ENCODE measurements at places on chromosomes 11 and 22.

GRCh38 chr11:66981976-66982578 is 7.0 kb downstream of the C11orf86 start:
- DNase-seq = no peak
- no peak overlapping the region for H3K4me3 ChIP-seq
- H3K4me1 ChIP-seq = no peaks in the 10 kb centered on the region
- H3K27ac ChIP-seq = no peak overlapping the region
- H3K27me3 ChIP-seq = no peaks in the 10 kb centered on the region

DNA sequence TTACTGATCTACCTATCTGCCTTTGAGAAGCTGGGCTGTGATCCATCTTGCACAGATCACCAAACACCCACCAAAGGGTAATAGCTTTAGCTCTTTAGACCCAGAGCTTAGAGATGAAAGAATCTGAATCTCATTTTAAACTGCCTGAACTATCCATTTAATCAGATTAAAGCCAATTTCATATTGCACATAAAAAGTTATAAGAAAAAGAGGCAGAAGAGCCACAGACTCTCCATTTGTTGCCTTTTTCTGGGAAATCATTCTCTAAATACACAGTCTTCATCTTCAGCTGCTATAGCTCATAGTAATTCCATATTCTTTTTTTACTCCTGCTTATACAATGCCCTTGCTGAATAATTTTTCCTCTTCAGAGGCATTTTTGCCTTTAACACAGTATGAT is 271.2 kb downstream of the DLG2 start:
- H3K27ac ChIP-seq = no peak overlapping the region
- no peaks in the 10 kb centered on the region for H3K27me3 ChIP-seq
- no peaks in the 10 kb centered on the region for H3K36me3 ChIP-seq
- H3K4me1 ChIP-seq = no peaks in the 10 kb centered on the region

DNA sequence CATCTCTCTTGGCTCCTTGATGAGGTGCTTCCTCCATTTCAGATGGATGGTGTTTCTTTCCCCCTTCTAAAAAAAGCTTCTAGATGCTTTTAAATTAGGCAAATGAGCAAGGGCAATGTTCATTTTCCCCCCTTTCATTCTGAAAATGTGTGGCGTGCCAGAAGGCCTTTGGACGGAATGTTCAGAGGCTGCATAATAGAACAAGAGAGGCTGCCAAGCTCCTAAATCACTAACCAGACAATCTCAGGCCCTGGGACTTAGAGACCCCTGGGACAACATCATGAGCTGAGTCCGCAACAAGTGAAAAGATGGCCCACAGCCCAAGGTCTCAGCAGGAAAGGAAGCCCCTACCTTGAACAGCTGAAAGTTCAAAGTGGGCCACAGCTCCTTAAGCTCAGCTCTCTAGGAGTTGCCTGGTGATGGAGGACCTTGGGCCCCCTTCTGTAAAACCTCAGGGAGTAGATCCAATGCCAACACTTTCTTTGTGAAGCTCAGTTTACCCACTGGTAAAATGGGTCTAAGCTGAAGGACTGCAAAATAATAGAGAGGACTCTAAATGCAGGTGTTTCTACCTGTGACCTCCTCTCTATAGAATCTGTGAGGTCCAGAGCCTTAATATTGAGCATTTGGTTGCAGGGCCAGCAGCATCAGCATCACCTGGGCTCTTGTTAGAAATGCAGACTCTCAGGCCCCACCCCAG is 144.0 kb downstream of the FBXO7 start:
- H3K4me3 ChIP-seq = no peak overlapping the region
- DNase-seq = no peak
- H3K27me3 ChIP-seq = no peaks in the 10 kb centered on the region
- H3K27ac ChIP-seq = no peak overlapping the region
- H3K36me3 ChIP-seq = no peaks in the 10 kb centered on the region
- H3K4me1 ChIP-seq = no peaks in the 10 kb centered on the region

DNA sequence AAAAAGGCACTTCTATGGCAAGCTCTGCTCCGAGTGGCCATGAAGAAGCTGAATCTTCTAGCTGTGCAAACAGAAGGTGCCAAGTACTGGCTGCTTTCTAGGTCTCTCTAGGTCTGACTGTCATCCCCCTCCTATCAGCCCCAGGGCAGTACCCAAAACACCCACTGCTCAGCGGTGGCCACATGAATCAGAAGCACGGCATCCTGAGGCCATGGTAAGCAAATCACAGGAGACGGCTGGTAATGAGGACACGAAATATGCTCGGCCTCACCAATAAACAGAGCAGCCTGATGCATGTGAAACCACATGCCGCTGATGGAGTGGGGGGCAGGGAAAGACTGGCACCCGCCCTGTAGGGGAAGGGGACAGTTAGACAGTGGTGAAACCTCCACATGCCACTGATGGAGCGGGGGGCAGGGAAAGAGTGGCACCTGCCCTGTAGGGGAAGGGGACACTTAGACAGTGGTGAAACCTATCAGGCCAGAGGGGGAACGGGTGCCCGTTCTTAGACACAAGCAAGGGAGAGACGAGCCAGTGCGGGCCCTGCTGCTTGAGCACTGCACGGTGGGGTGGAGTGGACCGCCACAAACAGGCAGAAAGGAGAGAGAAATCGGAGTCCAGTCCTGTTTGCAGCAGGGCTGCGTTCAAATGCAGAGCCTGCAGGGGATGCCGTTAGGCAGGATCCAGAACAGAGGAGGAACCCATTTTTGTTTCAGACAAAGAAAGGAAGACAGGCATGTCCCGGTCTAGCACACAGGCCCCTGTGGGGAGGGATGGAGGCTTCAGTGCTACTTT is 29.9 kb upstream of the MOB2 start:
- no peaks in the 10 kb centered on the region for H3K27me3 ChIP-seq
- no peak overlapping the region for H3K27ac ChIP-seq
- no peak overlapping the region for H3K4me3 ChIP-seq
- H3K4me1 ChIP-seq = peaks cover 28% of the 10 kb centered on the region

DNA sequence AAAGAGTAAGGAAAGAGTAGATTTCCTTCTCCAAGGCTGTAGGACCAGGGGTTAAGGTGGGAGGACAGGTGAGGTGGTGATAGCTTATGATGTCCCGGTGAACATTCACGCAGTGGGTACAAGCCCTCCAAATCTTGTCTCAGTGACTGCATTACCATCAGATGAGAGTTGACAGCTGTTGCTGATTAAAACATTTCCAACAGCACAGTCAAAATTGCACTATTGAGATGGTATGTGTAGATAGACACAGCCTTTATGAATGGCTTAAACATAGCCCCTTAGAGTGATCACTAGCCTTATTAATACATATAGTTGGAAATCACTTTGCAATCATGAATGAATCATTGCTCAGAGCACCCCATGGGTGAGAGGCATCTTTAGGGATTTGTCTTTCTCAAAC is 7.3 kb downstream of the NELL1 start:
- H3K27me3 ChIP-seq = peaks cover 3% of the 10 kb centered on the region
- no peak for DNase-seq
- H3K36me3 ChIP-seq = no peaks in the 10 kb centered on the region
- no peaks in the 10 kb centered on the region for H3K4me1 ChIP-seq

DNA sequence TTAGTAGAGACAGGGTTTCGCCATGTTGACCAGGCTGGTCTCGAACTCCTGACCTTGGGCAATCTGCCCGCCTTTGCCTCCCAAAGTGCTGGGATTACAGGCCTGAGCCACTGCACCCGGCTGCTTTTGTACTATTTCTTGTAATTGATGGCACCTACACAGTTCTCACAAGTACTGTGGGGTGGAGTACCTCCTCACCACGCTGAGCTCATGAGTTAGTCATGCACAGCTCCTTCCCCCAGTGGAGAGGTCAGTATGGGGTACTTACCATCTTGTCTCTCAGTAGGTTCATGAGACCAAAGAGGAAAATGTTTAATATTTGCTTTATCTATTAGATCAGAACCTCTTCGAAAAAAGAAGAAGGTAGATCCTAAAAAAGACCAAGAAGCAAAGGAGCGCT is 2.1 kb downstream of the MRPL40 start:
- H3K27me3 ChIP-seq = no peaks in the 10 kb centered on the region
- peak overlapping the region; percentile 67 for H3K27ac ChIP-seq
- peaks cover 53% of the 10 kb centered on the region for H3K4me1 ChIP-seq
- peak; percentile 23 for DNase-seq
- H3K4me3 ChIP-seq = no peak overlapping the region
- H3K36me3 ChIP-seq = peaks cover 13% of the 10 kb centered on the region

GRCh38 chr11:23079382-23079813 is 219.1 kb upstream of the CCDC179 start:
- no peak overlapping the region for H3K4me3 ChIP-seq
- H3K27ac ChIP-seq = no peak overlapping the region
- no peaks in the 10 kb centered on the region for H3K4me1 ChIP-seq
- no peak for DNase-seq

DNA sequence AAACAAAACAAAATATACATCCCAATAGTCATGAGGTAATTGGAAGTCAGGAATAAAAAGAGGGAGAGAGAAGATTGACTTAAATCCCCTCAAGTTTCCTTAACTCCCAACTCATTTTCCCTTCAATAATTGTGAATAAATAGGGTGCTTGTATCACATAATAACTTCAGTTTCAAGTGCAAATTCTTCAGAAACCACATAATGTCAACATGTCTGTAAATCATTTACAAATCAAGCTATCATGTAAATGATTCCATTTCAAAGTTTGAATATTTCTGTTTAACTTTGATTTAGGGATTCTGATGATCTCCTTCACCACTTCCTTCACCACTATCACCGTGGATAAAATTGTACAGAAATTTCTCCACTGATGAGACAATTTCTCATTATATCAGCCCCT is 23.2 kb downstream of the CASP5 start:
- H3K4me3 ChIP-seq = no peak overlapping the region
- no peaks in the 10 kb centered on the region for H3K36me3 ChIP-seq
- no peaks in the 10 kb centered on the region for H3K27me3 ChIP-seq
- no peak for DNase-seq
- H3K4me1 ChIP-seq = no peaks in the 10 kb centered on the region

GRCh38 chr11:19442554-19442910 is 201.8 kb upstream of the E2F8 start:
- no peak for DNase-seq
- no peaks in the 10 kb centered on the region for H3K27me3 ChIP-seq
- H3K27ac ChIP-seq = no peak overlapping the region
- H3K4me1 ChIP-seq = peaks cover 8% of the 10 kb centered on the region
- no peaks in the 10 kb centered on the region for H3K36me3 ChIP-seq
- H3K4me3 ChIP-seq = no peak overlapping the region

DNA sequence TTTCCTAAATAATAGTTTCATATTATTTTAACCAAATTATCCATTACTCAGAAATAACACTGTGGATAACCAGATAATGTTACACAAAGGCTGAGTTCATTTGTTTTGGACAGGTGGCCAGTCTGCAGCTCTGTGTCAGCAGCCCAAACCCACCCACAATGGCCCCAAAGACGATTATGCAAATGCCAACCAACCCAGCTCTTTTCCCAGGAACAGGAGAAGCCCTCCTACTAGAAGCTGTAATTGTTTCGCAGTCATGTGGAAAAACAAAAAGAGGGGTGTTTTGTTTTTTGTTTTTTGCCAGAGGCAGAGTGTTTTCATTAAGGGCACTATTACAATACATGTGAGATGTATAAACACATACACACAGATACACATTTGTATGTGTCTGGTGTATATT is 102.1 kb downstream of the FCHSD2 start:
- H3K27me3 ChIP-seq = no peaks in the 10 kb centered on the region
- no peak overlapping the region for H3K4me3 ChIP-seq
- DNase-seq = no peak
- H3K36me3 ChIP-seq = peaks cover 56% of the 10 kb centered on the region
- H3K4me1 ChIP-seq = peaks cover 34% of the 10 kb centered on the region

DNA sequence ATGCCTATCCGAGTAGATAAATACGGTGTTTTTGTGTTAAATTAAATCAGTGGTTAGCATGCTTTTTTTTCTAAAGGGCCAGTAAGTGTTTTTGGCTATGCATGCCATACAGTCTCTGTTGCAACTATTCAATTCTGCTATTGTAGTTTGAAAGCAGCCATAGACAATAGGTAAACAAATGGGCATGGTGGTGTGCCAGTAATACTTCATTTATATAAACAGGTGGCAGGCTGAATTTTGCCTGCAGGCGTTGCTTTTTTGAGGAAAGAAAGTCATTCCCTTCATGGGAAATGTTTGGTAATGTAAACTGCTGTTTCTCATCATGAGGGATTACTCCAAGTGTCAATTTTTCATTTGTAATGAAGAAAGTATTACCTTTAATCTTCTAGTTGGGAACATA is 106.5 kb downstream of the TMEM135 start:
- no peak overlapping the region for H3K4me3 ChIP-seq
- DNase-seq = no peak
- H3K27me3 ChIP-seq = no peaks in the 10 kb centered on the region
- no peaks in the 10 kb centered on the region for H3K36me3 ChIP-seq

DNA sequence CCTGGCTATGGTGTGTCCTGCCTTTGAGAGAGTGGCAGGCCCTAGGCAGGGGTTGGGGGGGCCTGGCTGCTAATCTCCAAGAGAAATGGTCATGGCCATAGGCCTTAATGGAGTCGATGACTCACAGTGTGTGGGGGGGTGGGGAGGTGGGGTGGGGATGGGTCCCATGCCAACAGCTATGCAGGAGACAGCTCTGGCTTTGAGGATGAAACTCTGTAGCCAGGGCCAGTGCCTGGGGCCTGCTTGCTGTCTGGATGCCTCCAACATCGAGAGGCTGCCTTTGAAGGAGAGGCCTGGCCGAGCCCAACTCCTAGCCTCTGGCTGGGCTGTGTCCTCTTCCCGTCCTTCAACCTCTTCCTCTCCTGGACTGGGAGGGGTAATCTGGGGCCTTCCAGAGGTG is 23.9 kb upstream of the TSPAN18 start:
- no peaks in the 10 kb centered on the region for H3K27me3 ChIP-seq
- no peak overlapping the region for H3K27ac ChIP-seq
- no peaks in the 10 kb centered on the region for H3K4me1 ChIP-seq
- no peak overlapping the region for H3K4me3 ChIP-seq
- H3K36me3 ChIP-seq = no peaks in the 10 kb centered on the region

DNA sequence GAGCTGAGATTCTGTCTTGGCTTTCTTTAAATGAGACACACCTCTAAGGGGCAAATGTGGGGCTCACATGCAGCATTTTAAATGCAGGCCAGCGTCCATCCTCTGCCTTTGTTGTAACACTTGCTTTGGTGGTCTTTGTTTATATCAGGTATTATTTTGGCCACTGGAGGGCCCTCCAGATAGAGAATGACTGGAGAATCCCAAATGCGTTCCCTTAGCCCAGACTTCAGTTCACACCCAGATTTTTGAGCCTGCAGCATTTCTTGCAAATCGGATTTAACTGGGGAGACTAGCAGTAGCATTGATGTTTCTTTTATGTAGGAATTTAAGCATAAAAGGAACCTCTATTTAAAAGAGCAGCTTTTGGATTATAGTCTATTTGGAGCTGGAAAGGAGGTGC is 200.2 kb upstream of the SORL1-AS1 start:
- no peak for DNase-seq
- no peaks in the 10 kb centered on the region for H3K36me3 ChIP-seq
- H3K27me3 ChIP-seq = peaks cover 8% of the 10 kb centered on the region

- no peaks in the 10 kb centered on the region for H3K4me1 ChIP-seq
- H3K4me3 ChIP-seq = no peak overlapping the region
- no peak overlapping the region for H3K27ac ChIP-seq
- no peaks in the 10 kb centered on the region for H3K36me3 ChIP-seq
- H3K27me3 ChIP-seq = no peaks in the 10 kb centered on the region
- no peak for DNase-seq
These were observed 160.9 kb upstream of the SYT13 start for GRCh38 chr11:45446998-45447397.

GRCh38 chr11:130241713-130242112 is 73.0 kb downstream of the ZBTB44 start:
- no peaks in the 10 kb centered on the region for H3K27me3 ChIP-seq
- no peak overlapping the region for H3K4me3 ChIP-seq
- H3K27ac ChIP-seq = no peak overlapping the region
- DNase-seq = no peak
- peaks cover 24% of the 10 kb centered on the region for H3K36me3 ChIP-seq
- peaks cover 10% of the 10 kb centered on the region for H3K4me1 ChIP-seq

All from B cell (primary cell).